ENCODE measurements at places on chromosomes 16 and 17.

DNA sequence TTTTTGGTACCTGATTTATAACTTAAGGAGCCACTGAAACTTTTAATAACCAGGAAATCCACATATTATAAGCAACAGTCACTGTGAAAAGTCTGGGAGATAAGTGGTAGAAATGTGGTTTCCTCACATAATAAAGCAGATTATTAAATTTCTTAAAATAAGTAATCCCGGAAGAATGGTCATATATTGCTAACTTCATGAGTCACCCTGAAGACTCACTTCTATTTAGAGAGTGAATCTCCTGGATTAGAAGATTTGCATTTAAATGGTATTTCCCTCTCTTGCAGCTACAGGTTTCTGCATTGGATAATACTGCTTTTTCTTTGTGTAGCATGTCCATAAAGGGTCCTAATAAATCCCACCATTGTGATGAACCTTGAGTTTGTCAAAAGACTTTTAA lies 1286.8 kb upstream of the CDH8 start:
- DNase-seq = no peak

- no peak for DNase-seq
Observed at GRCh38 chr16:74652249-74652648, 14.4 kb downstream of the RFWD3 start.

DNA sequence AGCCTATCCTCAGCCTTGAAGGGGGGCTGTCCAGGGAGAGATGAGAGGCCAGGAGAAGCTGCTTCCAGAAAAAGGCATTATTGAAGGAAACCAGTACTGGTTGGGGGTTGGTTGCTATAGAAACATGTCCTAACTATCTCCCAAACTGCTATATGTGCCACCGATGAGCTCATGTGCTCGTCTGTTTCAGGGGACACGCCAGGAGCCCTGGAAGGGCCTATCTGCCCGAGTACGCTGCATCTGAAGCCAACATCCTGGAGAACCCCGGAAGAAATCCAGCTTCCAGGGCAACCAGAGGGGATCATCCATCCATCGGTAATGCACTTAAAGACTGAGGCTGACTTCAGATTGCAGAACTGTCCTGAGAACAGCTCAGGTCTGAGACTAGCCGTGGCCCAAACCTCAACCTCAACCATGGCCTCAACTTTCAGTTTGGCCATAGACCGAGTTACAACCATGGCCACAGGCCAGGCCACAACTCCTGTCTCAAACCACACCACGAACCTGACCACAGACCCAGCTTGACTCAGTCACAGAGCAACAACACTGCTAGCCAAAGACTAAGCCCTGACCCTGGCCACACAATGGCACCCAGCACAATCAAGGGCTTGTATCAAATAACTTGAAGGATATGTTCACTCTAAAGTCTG lies 10.2 kb downstream of the PITPNM3 start:
- DNase-seq = no peak

- DNase-seq = no peak
Observed at GRCh38 chr16:85286951-85287814, 174.9 kb upstream of the CIBAR2 start.

GRCh38 chr17:9363440-9364350 lies 211.9 kb downstream of the STX8 start:
- DNase-seq = no peak

DNA sequence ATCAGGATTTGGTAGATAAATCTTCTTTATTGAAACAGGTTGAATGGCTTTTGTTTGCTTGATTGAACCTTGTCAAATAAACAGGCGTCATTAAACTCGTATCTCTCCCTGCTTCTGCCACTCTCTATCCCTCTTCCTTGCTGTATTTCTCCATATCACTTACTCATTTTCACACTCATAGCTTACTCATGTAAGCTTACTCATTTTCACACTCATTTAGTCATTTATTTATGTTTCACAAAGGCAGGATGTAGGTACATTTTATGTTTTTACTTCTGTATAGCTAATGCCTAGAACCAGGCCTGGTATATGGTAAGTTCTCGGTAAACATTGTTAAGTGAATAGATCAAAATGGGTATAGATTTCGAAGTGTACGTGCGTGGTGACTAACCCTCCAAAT lies 450.0 kb downstream of the PMP22 start:
- DNase-seq = no peak

DNA sequence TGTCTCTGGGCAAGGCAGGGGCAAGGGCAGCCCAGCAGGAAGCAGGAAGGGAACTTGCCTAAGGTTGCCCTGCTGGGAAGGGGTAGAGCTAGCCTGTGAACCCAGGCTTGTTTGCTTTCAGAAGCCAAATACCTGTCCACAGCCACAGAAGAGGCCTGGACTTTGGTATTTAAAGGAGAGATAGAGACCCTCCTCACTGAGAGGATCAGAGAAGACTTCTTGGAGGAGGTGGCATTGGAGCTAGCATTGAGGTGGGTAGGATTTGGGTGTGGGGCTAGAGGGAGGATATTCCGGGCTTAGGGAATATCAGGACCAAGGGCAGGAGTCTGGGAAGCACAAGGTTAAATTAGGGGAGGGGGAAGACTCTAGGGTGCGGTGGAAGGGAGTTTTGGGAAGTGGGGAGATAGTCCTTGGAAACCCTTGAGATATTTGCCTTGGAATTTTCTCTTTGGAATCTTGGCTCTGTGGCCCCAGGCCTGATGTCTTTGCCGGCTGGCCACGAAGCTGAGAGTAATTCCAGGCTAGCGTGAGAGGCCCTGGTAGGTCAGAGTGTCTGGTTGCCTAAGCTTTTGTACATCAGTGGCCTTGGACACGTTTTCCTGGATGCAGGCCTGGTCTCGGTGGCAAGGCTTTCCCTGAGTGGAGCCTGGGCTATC lies 13.1 kb upstream of the ETV4 start:
- DNase-seq = no peak
